AG04450 (cell line): ENCODE measurements at places on chromosomes 5 and 9. TPM values are rescaled to one million over a fixed set of nuclear protein-coding genes. Genes with fewer than 3 reads are reported as not detected.

C9orf57 gene
- not detected in 2 replicates for polyA plus RNA-seq

DMRT3 gene
- not detected in 2 replicates for polyA plus RNA-seq

HAVCR1 gene
- polyA plus RNA-seq: 0.29 TPM in 1 of 2 replicates, not detected in the other

C9orf153 gene
- 0.30 TPM in 1 of 2 replicates, not detected in the other for polyA plus RNA-seq

SV2C gene
- polyA plus RNA-seq: not detected in 2 replicates

BTNL8 gene
- not detected in 2 replicates for polyA plus RNA-seq
